ENCODE measurements at places on chromosomes 4 and X.

DNA sequence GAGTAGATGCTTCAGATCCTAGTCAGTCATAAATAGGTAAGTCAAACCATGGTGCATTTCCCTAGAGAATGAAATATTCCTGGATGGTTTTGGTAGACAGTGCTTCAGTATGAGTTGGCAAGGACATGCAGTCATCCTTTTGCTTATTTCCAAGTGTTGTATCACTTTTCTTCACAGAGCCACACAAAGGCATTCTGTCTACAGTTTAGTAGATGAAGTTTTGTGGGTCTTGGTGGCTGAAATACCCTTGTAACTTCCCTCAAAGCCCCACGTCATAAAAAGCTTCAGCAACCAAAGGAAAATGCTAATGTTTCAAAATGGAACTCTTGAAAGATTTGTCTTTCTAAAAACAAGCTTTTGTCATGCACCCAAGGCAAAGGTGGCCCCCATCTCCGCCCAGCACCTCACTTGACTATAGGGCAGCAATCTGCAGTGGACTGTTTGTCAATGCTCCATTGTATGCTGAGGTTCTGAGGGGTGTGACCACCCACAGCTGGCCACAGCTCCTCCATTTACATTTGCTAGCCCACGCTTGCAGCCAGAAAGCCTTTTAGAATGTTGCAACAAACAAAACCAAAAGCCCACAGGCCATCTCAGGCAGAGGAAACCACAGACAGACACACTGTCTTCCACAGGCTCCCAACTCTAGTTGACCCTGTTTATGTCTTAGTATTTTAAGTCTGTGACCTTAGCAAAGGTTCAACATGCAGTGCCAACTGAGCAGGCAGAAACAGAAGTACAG lies 87.1 kb upstream of the FAM9C start:
- DNase-seq = no peak

GRCh38 chrX:139224953-139225665 lies 305.4 kb upstream of the F9 start:
- DNase-seq = no peak

DNA sequence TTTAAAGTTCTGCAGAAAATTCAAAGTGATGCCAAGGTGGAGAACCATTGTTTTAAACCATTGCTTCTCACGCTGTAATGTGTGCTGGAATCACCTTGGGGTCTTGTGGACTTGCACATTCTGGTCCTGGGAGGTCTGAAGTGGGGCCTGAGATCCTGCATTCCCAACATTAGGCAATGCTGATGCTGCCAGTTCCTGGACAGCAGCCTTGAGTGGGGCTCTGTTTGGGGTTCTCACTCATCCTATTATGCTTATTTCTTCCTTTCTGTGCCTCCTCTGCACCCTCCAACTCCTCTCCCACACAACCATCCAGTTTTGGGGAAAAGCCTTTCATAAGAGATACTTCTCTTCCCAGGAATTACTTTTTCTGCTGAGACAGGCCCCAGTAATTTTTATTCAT lies 44.2 kb upstream of the RASSF6 start:
- DNase-seq = no peak

DNA sequence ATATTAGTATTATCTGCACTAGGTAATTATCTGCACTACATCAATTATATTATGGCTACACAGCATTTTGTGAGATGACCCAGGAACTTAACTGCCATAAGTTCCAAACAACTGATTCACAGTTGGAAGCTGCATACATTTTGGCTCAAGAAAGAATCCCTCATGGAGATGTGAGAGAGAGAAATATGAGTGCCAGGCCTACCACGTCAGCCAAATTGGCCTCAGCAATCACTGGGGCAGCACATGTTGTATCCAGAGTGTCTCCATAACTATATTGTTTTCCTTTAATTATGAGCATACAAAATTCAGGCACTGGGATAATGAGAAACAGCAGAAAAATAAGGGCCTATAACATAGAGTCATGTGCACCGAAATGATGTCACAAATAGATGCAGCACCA lies 174.2 kb upstream of the DMD start:
- peak; percentile 5 for DNase-seq

DNA sequence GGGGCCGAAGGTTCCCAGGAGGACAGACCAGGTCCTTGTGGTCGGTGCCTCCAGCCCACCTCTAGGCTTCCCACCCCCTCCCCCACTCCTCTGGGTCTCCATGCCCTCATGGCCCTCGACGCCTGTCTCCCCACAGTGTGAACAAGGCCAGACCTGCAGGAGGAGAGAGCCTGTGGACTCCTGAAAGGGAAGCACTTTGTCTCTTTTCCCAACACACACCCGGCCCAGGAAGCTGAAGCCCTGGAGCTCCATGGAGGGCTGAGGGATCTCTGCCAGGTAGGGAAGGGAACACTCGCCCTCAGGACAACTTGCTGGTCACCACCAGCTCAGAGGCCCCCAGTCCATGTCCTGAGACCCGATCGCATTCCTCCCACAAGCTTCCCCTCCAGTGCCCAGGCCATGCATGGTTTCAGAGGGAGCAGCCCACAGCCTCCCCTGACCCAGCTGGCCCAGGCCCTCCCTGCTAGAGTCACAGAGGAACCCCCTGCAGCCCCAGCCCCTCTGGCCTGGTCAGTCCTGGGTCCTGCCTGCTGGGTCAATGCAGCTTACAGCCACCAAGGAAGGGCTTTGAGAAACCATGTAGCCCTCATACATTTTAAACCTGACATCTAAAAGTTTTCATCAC lies 60.8 kb downstream of the ABLIM2 start:
- DNase-seq = no peak

DNA sequence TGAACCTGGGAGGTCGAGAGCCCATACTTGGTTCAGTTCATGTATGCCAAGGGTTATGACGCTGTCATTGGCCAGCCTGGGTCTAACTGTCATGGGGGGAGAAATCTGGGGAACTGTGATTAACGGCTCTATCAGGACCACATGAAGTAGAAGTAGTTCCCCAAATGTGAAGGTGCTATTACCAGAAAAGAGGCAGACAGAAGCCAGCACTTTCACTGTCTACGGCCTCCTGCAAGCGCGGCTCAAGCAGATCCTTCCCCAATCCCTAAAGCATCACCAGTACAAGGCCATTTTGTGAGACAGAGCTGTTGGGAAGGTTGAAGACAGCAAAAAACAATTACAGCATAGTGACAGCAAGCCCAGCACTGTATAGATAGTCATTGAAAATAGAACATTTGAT lies 37.5 kb downstream of the HOPX start:
- no peak for DNase-seq

- DNase-seq = no peak
Observed at GRCh38 chrX:386239-386767, 404 bp downstream of the PPP2R3B start.

GRCh38 chr4:95248720-95249425 lies 299.9 kb downstream of the UNC5C start:
- DNase-seq = no peak

GRCh38 chr4:55183926-55184599 lies 58.7 kb upstream of the KDR start:
- peak; percentile 96 for DNase-seq

GRCh38 chrX:57977992-57978391 lies 67.7 kb upstream of the ZXDA start:
- no peak for DNase-seq

- DNase-seq = no peak
Observed at GRCh38 chr4:126734465-126734864, 898.3 kb upstream of the INTU start.

DNA sequence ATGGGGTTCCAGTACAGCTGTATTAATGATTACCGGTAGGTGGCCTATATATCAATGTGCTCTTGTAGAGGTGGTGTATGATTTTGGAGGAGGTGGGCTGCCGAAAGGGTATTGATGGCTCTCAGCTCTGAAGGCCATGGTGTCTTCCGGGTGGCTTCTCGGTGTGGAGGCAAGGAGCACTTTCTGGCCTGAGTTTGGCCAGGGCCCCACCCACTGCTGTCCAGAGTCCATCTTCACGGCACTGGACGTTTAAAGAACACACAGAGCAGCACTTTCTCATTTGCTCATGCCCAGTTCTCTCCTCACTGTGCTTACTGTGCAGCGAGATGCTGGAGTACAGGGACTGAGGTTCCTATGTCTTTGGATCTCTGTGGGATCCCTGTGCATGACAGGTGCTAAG lies 16.1 kb downstream of the BST1 start:
- DNase-seq = no peak

DNA sequence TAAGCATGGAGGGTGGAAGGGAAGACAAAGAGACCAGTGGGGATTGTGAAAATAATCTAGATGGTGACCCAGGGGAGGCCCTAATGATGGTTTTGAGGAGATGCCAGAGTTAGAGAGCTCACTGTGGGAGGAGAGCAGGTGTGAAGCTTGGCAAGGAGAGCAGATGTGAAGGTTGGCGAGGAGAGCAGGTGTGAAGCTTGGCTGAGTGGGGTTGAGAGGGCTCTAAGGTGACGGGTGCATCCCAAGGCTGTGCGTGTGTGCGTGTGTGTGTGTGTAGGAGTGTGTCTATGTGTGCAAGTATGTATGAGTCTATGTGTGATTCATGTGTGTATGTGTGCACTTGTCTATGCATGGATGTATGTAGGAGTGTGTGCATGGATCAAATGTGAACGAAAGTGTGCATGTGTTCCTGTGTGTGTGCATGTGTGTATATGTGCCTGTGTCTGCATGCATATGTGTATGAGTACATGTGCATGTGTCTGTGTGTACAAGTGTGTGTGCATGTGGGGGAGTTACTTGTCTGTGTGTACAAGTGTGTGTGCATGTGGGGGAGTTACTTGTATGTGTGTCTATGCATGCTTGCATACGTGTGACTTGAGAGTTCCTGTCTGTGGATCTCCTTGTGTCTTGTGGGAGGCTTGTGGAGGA lies 72.0 kb downstream of the EVC start:
- no peak for DNase-seq

GRCh38 chr4:135834471-135834870 lies 1632.9 kb upstream of the PABPC4L start:
- no peak for DNase-seq

DNA sequence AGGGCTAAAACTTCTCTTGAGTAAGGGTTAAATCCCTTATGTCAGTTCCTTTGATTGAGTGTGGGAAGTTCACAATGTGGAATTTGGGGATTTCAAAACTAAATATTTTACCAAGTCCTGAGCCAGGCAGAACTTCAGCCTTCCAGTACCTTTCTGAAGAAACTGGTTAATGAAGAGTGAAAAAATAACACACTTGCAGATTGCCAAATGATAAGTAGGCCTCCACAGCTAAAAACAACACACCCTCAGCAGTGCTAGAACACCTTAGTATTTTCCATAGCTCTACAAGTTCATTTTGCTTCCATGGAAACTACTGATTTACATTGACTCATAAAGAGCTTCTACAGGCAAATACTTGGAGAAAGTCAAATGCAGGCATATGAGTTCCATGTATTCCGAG lies 326.8 kb downstream of the ZNF674 start:
- DNase-seq = no peak

DNA sequence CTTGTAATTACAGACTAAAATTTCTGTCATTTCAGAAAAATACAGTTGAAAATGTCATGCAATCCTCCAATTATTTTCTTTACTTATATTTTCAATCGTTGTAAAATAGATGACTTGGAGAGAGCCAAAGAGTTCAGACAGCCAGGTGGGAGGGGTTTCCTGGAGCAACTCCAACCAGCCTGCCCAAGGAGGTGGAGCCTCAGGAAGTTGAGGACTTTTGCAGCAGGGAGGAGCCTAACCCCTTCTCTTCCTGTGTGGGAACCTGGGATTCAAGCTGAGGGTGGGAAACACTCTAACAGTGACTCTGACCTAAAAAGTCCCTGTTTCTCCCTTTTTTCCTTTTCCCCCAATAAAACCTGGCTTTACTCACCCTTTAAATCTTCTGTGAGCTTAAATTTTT lies 72.2 kb upstream of the GABRG1 start:
- DNase-seq = no peak

- DNase-seq = no peak
Observed at GRCh38 chrX:136778020-136778419, 2.7 kb downstream of the ARHGEF6 start.

GRCh38 chr4:34108391-34108790 lies 2135.9 kb downstream of the ARAP2 start:
- peak; percentile 23 for DNase-seq

GRCh38 chrX:54551801-54552200 lies 21.8 kb downstream of the GNL3L start:
- no peak for DNase-seq

GRCh38 chr4:170386971-170387370 lies 297.2 kb upstream of the AADAT start:
- peak; percentile 83 for DNase-seq

DNA sequence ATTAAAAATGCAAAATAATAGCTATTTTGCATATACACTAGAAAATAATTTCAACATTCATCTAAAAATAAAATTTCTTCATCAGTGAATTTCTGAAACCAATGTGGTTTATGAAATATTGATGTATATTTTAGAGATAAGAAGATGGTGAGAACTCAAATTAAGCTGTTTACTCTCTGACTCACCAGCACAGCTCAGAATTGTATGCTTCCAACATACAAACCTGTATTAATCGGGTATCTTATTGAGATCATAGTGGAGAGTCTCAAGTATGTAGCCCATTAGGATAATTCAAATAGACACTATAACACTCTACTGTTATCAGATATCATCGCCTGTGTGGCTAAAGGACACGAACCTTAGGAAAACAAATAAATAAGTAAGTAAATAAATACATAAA lies 899.5 kb upstream of the INTU start:
- peak; percentile 31 for DNase-seq

DNA sequence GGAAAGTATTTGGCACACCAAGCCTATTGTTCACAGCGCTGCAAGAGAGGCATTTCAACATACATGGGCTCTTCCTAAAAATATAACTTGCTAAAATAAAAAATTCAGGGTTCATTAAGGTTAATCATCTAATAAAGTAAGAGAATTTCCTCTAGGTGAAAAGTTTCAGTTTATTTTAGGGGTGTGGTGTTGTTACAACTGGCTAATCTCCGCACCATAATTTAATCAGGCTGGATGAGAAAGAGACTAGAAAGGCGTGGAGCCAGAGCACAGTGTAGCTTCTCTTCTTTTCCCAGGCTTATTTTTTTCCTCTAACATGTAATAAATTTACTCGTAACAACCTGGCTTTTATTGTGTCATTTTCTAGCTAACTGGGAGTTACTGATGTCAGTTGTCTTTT lies 47.9 kb downstream of the FHL1 start:
- no peak for DNase-seq

GRCh38 chr4:173187732-173188131 lies 19.1 kb downstream of the GALNT7 start:
- peak; percentile 27 for DNase-seq

GRCh38 chrX:111329370-111329769 lies 59.1 kb upstream of the CAPN6 start:
- DNase-seq = no peak

- no peak for DNase-seq
Observed at GRCh38 chrX:8189096-8189830, 18.2 kb upstream of the VCX2 start.

GRCh38 chr4:151611960-151612359 lies 148.8 kb downstream of the GATB start:
- DNase-seq = no peak

- DNase-seq = peak; percentile 56
Observed at GRCh38 chr4:52643785-52644244, 15.3 kb downstream of the USP46 start.

All from fibroblast of skin of back (primary cell).